ENCODE measurements at places on chromosomes 4 and X.
A peak's percentile ranks its signal among the peaks of the same experiment; 100 is the strongest.

- DNase-seq = no peak
Observed at GRCh38 chr4:24932515-24933225, 19.8 kb upstream of the CCDC149 start.

DNA sequence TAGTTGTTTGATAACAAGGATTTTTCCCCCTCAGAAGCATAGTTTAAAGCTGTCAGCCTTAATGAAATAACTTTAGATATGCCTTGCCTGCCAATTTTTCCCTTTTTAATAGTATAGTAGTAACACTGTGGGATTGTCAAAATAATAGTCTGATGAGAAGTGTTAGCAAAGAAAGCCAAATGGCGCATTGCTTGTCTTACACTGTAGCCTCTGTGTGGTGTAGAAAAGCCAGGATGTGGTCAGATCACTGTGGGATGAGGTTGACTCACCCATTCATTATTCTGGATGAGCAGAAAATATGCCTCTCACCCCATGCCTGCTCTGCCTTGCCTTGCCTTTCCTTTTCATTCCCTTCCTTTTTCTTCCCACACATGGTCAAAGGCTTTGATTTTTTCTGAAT is 257.8 kb upstream of the NRK start:
- no peak for DNase-seq

GRCh38 chr4:160184884-160185283 is 1082.0 kb downstream of the RAPGEF2 start:
- DNase-seq = peak; percentile 76

- peak; percentile 11 for DNase-seq
Observed at GRCh38 chr4:10089346-10089745, 27.3 kb downstream of the WDR1 start.
